ENCODE measurements at places on chromosomes 3 and 15. TPM values are rescaled to one million over a fixed set of nuclear protein-coding genes. Genes with fewer than 3 reads are reported as not detected.

TGM5 gene
- 0.45 TPM for total RNA-seq

POC1A gene
- 2.8 TPM for total RNA-seq

EEF1AKMT4 gene
- 4.0 TPM for total RNA-seq

ATP2B2 gene
- 0.16 TPM for total RNA-seq

SCAMP5 gene
- total RNA-seq, result 1.7 TPM
